ENCODE measurements at places on chromosomes 4 and X.
A peak's percentile ranks its signal among the peaks of the same experiment; 100 is the strongest.

GRCh38 chrX:100687128-100687527 lies 43.1 kb downstream of the SRPX2 start:
- DNase-seq, result no peak

DNA sequence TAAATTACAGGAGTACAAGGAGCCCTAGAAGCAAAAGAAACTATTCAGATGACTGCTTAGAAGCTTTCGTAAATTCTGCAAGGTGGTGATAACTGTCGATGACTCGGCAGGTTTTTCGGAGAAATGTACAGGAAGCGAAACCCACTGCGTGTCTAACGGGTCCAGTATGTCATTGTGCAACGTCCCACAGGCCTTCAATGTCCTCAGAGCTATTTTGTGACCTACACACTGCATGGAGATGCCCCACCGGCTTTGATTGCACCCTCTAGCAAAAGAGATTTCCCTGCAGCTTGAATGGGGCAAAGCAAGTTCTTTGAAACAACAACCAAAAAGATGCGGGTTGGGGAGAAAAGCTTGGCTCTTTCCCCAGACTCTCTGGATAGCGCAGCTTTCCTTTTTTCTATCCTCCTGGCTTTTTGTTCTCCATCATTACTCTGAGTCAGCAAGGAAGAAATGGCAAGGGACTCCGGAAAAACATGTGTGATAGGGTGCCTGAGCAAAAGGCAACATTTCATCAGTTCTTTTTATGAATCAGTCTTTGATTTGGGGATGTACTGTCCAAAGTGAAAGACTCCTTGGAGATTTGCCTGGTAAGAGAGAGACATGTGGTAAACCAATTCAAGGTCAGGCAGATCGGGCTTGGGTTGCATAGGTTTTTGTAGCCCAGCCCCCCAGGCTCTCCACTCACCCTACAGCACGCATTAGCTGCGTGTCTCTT lies 112.0 kb upstream of the TBL1X start:
- peak; percentile 49 for DNase-seq

- no peak for DNase-seq
These were observed 3.2 kb downstream of the SPRY1 start for GRCh38 chr4:123399627-123400358.

GRCh38 chr4:184292877-184293276 lies 75.2 kb upstream of the ENPP6 start:
- no peak for DNase-seq

GRCh38 chrX:15206306-15206705 lies 63.6 kb downstream of the ASB9 start:
- no peak for DNase-seq

- no peak for DNase-seq
These were observed 918.6 kb upstream of the PABPC4L start for GRCh38 chr4:135120195-135120594.

GRCh38 chr4:107751670-107752069 lies 31.6 kb upstream of the PAPSS1 start:
- no peak for DNase-seq

- no peak for DNase-seq
These were observed 4.9 kb upstream of the TLR8 start for GRCh38 chrX:12901486-12901885.

DNA sequence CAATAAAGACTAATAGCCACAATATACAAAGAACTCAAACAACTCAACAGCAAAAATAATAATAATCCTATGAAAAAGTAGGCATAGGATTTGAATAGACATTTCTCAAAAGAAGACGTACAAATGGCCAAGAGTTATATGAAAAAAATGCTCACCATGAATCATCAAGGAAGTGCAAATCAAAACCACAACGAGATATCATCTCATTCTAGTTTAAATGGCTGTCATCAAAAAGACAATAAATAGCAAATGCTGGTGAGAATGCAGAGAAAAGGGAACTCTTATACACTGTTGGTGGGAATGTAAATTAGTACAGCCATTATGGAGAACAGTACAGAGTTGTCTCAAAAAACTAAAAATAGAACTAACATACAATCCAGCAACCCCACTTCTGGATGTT lies 18.8 kb downstream of the TLR6 start:
- DNase-seq, result no peak

DNA sequence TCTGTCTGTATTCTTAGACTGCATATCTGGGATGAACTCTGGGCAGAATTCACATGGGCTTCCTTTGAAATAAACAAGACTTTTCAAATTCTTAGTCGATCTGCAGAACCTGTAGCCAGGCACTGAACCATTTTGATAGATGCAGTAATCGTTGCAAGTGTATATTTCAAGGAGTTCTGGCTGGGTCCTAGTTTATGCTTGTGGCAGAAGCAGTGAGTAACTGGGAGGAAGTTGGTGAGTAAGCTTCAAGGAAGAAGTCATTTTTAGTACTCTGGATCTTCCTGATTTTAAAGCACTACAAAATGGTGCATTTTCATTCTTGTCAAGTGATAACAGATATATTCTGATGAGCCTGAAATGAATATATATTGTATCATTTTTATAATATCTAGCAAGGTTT lies 9.5 kb downstream of the HPRT1 start:
- no peak for DNase-seq

GRCh38 chrX:13452283-13452682 lies 117.1 kb upstream of the EGFL6 start:
- no peak for DNase-seq

DNA sequence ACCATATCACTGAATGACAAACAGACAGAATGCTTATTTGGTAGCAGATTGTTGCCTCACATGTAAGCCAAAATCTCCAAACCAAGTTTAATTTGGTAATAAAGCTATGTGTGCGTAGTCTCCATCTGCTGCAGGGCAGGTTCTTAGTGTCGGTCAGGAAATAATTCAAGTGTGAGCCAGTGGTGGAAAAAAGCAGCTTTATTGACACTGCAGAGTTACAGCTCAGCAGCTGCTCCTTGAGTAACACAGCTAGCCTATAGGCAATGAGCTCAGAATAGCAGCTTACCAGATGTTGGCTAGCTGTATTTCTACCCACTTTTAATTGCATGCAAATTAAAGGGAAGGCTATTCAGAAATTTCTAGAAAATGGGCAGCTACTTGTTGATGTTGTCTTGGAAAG lies 757.8 kb upstream of the HS3ST1 start:
- no peak for DNase-seq

DNA sequence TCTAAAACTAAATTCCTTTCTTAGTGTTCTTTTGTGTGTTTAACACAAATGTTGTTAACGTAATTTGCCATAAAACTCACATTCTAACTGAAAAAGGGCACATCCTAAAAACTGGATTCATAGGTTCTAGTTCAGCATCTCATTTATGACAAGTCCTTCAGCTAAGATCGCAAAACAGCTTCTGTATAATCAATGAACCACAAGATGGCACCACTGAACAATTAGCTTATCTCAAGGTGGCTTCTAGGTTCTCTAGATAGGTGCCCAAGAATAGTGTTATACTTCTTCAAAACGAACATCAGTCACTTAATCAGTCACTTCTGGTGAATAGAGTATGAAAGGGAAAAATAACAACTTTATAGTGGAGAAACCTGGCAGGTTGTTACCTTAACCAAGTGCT lies 54.3 kb downstream of the NRK start:
- DNase-seq, result no peak

DNA sequence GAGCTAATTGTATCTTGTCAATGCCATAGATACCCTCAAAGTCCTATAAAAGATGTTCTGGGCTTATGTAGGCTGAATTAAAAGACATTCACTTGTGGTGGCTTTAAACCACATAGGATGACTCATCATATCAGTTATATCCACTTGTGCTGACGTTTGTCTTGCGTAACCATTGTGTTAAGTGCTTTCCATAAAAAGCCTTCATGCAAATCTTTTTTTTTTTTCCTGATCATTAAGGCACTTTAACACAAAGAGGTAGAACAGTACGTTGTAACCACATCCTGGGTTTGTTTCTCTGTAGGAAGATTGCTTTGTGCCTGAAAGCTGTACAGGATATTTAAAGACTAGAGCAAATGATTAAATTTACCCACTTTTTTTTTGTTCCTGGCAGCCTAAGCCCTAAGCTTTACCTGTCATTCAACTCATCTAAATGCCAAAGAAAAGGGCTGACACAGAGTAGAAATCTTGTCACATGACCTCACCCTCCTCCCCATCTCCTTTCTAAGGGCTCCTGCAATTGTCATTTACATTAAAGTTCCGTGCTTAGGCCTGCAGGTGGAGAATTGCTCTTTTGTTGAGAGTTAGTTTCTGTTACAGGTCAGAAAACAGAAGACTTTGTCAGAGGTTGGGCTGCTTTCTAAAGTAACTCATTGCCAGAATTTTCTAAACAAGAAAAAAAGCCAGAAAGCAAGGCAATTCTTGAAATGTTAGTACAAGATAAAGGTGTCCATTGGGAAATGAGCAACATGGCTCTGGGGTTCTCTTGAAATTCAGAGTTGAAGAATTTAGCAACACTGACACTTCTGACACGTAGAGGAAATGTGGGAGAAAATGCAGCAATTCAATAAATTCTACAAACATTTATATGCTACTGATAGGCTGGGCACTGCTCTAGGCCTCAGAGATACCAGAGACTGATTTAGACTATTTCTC lies 555.6 kb downstream of the PPARGC1A start:
- peak; percentile 4 for DNase-seq

- no peak for DNase-seq
These were observed 19.3 kb upstream of the MAGED1 start for GRCh38 chrX:51874123-51874522.

DNA sequence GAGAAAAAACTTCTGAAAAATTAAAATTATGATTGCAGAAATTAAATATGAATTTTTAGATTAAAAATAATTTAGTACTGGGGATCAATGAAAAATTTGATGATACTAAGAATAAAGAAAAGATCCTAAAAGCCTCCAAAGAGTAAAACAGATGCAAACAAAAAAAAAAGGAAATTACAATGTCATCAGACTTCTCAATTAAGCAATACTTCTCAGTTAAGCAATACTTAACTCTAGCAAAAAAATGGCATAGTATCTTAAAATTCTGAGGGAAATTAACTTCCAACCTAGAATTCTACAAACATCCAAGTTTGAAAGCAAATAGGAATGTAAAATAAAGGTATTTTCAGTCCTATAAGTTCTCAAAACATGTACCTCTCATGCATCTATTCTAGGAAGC lies 141.2 kb upstream of the INTU start:
- no peak for DNase-seq

GRCh38 chrX:17017134-17017533 lies 70.7 kb downstream of the REPS2 start:
- no peak for DNase-seq
